ENCODE measurements at places on chromosomes 6 and 20.

DNA sequence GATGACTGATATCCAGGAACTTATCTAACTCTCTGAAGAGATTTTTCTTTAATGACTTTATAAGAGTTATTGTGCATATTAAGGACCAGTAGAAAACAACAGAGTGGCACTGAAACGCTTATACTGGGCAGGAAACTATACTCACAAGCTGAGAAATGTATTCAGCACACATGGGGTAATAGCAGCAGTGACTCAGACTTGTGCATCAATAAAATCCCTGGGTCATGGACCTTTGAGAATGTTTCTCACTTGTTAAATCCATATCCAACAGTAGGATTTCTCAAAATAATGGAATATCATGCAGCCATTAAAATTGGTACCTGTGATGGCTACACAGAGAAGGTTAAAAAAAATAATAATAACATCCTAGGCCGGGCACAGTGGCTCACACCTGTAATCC, 219.5 kb downstream of the BTBD9 start:
- DNase-seq = no peak

DNA sequence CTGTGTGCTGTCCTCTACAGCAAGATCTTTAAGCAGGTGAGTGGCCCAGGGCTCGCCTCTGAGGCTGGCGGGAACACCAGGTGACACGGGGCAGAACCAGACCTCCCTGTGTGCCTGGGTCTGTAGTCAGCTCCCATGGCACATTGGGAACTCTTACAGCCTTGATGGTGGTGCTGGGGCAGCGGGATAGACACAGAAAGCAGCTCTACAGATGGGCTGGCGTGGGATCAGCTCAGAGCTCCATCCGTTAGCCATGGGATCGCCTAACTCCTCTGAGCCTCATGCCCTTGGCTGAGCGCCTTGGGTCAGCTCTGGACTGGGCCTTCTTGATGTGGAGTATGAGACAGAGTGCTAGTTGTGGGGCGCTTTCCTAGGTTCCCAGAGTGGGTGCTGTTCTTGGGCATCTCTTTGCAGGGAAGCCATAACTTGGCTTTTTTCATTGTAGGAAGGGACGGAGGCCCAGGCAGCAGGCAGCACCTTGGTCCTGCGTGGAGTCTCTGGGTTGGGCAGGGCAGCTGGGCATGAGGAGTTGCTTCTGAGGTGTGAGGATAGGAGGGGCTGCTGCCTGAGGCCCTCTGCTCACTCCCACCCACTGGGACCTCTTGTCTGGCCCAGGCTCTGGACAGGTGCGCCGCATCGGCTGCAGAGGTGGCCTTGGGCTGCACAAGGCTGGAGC, 51.3 kb downstream of the EFCAB8 start:
- no peak for DNase-seq

GRCh38 chr20:61026731-61027130, 225.3 kb upstream of the CDH4 start:
- no peak for DNase-seq

DNA sequence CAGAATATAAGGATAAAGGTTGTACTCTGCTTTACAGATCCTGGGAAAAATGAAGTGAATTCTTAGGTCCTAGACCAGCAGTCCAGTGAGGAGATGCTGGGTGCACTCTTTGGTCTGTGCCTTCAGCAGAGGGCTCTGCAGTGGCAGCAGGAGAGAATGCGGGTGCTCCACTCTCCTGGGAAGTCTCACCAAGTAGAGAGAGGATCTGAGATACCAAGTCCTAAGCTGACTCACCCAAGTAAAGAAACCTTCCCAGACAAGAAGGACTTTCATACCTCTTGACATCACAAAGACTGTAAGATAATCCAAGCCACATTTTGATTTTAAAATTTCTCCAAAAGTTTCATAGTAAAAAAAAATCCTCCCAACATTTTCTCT, 116.9 kb upstream of the EMILIN3 start:
- no peak for DNase-seq

GRCh38 chr6:131061041-131061750, 1.8 kb downstream of the EPB41L2 start:
- no peak for DNase-seq

- DNase-seq = no peak
Measured at GRCh38 chr6:45590226-45590625, 212.5 kb upstream of the SUPT3H start.

GRCh38 chr6:154683756-154684523, 49.3 kb upstream of the SCAF8 start:
- DNase-seq = no peak

DNA sequence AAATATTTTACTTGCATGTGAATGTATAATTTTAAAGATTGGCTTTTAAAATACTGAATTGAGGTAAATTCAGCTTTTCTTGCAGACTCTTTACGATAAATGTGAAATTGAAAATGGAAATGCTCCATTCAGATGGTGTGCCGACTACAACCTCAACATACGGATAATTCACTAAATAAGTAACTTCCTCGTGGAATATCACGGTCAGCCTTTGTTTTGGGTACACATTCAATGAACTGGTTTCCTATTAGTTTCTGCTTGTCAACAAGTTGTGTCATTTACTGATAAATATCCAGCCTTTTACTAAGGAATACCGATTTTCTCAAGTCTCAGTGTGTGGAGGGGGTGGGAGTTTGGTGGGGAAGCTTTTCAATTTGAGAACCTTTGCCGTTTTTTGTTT, 2.4 kb upstream of the IRF4 start:
- no peak for DNase-seq

GRCh38 chr20:50244352-50245149, 53.9 kb downstream of the CEBPB start:
- no peak for DNase-seq

DNA sequence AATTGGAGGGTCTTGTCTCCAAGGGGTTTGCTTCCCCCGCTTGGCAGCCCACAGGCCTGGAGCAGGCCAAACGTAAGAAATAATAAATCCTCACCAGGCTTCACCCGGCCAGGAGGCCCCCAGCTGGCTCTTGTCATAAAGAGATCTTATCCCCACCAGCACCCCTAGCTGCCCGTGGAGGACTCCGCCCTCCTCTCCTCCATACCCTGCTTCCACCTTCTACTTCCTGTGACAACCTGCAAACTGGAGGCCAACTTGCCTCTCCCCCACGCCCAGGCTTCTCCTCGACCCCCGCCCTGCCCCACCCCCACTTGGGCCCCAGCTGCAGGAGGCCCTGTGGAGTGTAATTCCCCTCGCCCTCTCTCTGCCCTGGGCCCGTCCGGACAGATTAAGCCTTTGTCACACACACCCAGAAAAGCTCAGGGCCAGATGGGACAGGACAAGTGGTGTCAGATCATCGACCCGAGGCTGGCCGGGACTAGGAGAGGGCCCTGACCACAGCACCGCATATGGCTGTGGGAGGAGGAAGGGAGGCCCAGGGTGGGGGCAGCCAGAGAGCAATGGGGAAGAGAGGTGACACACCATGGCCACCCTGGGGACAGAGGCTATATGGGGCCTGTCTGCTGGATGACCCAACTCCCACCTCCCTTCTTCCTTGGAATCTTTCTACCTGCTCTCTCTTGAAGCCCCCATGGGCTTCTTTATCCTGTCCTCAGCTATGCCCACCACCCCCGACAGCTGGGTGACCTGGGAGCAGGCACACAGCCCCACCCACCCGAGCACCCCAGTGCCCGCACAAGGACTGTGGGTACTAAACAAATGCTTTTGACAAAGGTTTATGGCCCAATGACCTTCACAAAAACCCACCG, 3.9 kb downstream of the NOL4L start:
- DNase-seq = no peak

GRCh38 chr20:43244647-43245046, 54.9 kb upstream of the PTPRT start:
- DNase-seq = no peak

GRCh38 chr20:47089151-47089550, 194.5 kb downstream of the EYA2 start:
- DNase-seq = no peak

DNA sequence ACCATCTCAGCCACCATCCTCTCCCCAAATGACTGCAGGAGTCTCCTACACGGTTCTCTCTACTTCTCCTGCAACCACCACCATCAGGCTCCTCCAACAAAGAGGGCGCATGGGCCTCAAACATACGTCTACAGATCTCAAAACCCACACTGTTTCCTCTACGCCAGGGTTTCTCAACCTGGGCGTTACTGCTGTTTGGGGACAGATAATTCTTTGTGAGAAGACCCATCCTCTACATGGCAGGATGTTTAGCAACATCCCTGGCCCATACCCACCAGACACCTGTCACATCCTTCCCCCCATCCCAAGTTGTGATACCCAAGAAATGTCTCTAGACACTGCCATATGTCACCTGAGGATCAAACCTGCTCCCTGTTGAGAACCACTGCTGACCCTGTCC, 45.0 kb downstream of the ELMO2 start:
- DNase-seq = no peak

- DNase-seq = peak; percentile 49
Measured at GRCh38 chr20:8853805-8854338, 215.0 kb upstream of the PLCB4 start.

DNA sequence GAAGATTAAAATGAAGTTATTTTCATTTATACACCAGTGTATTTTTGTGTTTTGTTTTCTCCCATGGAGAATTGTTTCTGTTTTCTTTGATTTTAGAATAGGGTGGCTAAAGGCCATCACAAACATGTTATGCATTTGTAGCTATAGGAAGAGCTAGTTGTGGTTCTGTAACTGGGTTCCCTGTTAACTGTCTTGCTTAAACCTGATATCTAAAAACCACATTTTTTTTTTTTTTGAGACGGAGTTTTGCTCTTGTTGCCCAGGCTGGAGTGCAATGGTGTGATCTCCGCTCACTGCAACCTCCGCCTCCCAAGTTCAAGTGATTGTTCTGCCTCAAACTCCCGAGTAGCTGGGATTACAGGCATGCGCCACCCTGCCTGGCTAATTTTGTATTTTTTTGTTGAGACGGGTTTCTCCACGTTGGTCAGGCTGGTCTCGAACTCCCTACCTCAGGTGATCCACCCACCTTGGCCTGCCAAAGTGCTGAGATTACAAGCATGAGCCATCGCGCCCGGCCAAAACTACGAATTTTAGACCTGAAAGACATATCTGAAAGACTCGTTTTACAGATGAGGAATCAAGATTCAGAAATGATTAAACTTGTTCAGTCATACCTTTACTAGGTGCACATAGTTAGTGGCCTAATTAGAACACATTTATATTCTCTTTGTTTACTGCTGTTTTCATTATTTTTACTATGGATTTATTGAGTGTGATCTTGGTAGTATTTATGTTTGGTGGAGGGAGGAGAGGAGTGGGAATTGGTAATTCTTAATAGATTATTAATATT, 18.0 kb downstream of the SCAF8 start:
- DNase-seq = no peak

- no peak for DNase-seq
Measured at GRCh38 chr6:42509765-42510164, 54.1 kb upstream of the UBR2 start.

- no peak for DNase-seq
Measured at GRCh38 chr6:41730531-41731436, 4.6 kb downstream of the TFEB start.

DNA sequence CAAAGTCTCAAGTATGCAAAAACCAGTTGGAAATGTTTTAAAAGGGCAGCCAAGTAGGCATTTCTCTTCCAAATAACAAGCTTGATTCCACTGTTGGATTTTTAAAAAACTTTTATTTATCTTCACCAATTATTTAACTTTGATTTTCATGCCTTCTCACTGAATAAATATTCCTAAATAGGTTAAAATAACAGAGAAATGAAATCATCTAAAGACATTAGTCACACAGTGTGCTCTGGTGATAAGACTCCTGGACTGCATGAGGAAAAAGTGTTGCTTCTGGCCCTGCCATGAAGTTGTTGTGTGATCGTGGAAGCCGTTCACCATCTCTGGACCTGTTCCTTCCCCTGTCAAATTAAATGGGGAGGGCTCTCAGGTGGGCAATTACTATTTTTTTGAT, 33.8 kb upstream of the IGF2R start:
- no peak for DNase-seq

GRCh38 chr20:19110881-19111460, 101.5 kb upstream of the SLC24A3 start:
- DNase-seq = no peak

DNA sequence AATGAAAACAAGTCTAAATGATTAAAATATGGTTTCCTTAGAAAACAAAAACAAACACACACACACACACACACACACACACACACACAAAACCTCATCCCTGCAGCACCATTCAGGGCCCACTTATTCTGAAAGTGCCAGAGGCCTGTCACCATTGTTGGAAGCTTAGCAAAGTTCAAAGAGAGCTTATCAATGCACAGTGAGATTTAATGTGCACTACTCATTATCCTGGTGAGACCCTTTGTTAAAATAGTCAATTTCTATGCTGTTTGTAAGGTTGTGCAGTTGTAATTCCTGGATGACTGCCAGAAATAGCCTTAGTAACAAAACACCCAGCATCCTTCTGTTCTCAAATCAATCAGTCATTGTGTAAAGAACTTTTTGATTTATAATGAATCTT, 482.9 kb downstream of the GRIK2 start:
- DNase-seq = peak; percentile 90

DNA sequence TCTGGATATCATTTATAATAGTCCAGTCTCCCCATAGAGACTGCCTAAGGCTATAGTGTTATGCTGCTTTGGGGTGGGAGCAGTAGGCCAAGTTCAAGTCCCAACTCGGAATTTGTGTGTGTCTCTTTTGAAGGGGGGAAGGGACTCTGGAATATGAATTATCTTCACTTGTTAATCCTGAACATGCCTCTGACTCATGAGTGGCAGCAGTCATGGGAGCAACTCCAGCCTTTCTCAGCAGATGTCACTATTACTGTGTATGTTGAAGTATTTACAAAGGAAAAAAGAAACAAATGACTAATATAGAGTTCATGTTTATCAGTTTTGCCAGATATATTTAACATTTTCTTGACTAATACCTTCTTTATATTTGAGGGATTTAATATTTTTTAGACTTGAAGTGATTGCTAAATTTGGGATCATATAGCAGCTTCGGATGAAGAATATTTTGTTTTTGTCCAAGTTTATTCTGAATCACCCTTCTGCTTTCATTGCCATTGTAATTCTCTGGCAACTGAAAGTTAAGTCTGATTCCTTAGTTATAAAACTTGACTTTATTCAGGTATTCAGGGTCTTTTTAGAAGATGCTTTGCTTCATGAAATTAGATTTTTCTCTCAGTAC, 23.4 kb downstream of the FAM217A start:
- peak; percentile 7 for DNase-seq

- no peak for DNase-seq
Measured at GRCh38 chr6:4460586-4461475, 315.4 kb upstream of the CDYL start.

GRCh38 chr6:81625216-81625615, 127.3 kb downstream of the TENT5A start:
- no peak for DNase-seq
